KBM-7 (cell line): ENCODE measurements at places on chromosomes 3 and 15.

DNA sequence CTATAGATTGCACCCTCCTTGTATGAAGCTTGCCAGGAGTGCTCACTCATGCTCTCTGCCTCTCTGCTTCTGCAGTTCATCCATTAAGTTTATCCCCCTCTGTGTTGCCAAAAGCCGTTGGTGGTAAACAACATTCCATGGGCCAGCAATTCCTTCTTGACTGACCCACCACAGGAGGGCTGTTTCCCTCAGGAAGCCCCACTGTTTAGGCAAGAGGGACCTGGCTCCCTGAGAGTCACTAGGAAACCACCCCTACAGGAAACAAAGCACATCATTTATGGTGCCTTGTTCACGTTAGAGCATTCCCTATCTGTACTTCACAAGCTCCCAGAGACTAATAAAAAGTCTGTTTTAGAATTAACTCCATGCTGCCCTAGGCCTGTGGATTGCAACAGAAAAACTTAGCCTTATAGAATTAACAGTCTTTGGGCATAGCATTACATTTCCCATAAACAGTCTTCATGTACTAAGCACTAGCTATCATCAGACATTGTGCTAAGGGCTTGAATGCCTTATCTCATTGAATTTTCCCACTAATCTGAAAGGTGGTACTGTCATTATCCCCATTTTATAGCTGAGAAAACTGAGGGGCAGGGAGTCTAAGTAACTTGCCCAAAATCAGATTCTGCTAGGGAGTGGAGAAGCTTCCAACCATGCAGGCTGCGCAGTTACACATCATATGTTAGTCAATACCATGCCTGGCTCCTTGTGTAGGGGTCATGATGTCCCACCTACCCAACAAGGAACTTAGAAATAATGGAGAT, 149.9 kb downstream of the SHQ1 start:
- no peak for DNase-seq

- DNase-seq: no peak
Observed at GRCh38 chr3:192545333-192545732, 182.0 kb downstream of the FGF12 start.

DNA sequence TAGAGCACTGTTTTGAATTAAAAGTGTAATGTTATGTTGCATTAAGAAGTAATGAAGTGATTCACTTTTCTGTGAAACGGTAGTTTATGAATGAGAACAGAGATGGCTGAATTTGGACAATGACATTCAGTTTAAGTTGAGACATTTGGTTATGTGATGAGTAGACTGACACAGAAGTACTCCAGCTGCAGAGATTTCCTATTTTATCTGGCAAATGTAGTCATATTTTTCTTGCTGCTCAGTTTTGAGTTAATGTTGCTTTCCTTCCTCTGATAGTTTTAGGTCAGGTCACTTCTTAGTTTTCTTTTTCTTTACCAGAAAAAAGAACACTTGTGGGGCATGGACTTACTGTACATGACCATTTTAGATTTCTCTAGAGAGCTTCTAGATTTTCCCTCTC, 51.2 kb downstream of the ASB7 start:
- no peak for DNase-seq

GRCh38 chr3:72810659-72811434, 37.4 kb downstream of the SHQ1 start:
- DNase-seq: no peak

DNA sequence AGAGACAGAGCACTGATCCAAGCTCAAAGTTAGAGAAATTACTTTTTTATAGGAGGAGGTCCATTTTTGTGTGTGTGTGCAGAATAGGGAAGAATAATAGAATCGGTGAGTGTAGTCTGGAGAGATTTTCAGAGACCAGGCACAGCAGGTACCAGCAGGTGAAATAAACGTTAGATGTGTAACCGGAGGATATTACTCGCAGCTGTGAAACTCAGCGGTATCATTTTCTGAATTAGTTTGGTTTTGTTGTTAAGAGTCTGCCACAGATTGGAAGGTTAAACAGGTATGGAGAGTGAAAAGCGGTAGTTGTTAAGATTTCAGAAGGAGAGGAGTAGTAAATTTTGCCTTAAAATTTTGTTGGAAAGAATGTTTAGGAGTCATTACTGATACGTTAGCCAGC, 69.9 kb downstream of the RGMA start:
- no peak for DNase-seq

GRCh38 chr3:39435006-39435748, 28.7 kb downstream of the RPSA start:
- no peak for DNase-seq

GRCh38 chr3:111850537-111850936, 8.5 kb upstream of the PHLDB2 start:
- no peak for DNase-seq

DNA sequence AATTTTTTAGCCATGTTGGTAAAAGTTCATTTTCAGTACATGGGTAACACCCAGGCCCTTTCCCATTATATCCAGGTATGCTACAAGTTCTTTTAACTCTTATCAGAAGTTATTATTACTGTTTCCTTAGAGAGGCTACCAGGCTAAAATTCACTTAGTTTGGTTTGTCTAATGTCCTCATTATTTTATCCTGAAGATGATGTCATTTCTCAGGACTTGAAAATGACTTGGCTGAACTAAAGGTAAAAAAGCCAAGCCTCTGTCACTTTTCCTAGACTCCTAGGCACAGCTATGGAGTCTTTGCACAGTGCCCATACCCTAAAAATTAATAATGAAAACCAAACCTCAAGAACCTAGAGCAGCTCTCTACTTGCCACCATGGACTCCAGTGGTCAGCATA, 4.1 kb downstream of the ELL3 start:
- no peak for DNase-seq

GRCh38 chr3:171283183-171283847, 176.9 kb downstream of the TNIK start:
- DNase-seq: no peak

GRCh38 chr15:92610101-92610520, 45.5 kb downstream of the FAM174B start:
- DNase-seq: no peak

DNA sequence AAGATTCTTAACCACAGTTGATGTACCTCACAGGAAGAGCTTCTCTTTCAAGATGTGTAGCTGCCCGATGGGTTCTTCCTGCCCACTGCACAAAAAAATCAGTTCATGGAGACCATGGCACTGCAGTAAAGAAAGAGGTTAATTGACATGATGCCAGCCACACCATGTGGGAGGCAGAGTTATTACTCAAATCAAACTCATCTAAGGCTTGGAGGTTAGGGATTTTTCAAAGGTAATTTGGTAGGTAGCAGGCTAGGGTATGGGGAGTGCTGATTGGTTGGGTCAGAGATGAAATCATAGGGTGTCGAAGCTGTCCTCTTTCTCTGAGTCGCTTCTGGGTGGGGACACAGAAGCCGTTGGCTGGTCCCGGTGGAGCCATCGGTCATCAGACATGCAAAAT, 57.4 kb upstream of the BDH1 start:
- DNase-seq: no peak

DNA sequence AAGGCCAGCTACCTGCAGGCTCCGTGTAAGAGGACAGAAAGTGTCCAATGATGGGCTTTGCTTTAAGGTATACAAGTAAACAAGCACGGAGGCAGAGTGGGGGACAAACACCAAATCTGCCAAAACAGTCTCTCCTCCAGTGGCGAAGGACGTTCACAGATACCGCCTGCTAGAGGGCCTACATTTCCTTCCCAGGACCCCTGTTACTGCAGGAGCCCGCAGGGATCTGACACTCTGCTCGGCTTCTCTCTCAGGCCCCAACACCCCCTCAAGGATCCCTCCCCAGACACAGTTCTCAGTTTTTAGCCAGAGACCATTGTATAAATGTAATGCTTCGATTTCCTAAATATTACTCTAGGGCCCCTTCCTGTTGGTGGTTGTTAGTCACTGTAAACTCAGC, 46.0 kb upstream of the VGLL4 start:
- DNase-seq: no peak

DNA sequence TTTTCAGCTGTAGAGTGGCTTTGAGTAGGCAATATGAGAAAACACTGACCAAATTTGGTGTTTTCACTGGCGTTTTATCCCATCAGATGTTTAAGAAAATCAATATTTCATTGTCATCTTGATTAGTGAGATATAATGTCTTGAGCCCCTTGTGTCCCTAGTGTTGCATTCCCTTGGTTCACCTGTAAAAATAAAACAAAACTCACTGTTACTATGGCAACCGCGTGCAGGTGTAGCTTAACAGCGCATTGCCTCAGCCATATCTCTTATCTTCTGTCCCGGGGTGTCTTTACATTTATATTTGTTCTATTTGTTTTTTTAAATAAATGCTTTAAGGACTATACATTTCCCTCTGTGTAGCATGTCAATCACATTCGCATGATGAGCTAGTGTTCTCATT, 551.6 kb downstream of the ZIC1 start:
- no peak for DNase-seq

GRCh38 chr3:143514874-143515273, 333.4 kb downstream of the SLC9A9 start:
- no peak for DNase-seq

DNA sequence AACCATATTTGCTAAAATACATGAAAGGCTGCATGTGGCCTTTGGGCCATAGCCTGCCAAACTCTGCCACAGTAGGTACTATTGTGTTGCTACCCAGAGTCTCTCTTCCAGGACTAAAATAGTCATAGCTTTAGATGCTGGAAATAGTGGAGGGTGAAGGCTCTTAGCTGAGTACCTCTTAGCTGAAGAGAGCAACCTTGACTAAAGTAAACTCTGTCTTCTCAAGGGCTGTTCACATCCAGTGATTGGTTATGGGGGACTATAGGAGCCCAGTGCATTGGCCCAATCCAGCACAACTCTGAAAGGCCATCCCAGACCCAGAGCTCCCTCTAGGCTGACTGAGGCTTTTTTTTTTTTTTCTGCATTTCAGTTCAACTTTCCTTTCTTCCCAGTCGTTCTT, 117.8 kb upstream of the ACP3 start:
- no peak for DNase-seq

- no peak for DNase-seq
Observed at GRCh38 chr15:87767516-87767915, 489.0 kb downstream of the NTRK3 start.
